ENCODE measurements at places on chromosomes 1 and 21. TPM values are rescaled to one million over a fixed set of nuclear protein-coding genes. Genes with fewer than 3 reads are reported as not detected.

The ZMYND12 gene
- not detected for total RNA-seq

The S100A7A gene
- total RNA-seq: not detected

GRCh38 chr1:115454837-115455511 is 116.9 kb upstream of the NGF start:
- no peak for DNase-seq

DNA sequence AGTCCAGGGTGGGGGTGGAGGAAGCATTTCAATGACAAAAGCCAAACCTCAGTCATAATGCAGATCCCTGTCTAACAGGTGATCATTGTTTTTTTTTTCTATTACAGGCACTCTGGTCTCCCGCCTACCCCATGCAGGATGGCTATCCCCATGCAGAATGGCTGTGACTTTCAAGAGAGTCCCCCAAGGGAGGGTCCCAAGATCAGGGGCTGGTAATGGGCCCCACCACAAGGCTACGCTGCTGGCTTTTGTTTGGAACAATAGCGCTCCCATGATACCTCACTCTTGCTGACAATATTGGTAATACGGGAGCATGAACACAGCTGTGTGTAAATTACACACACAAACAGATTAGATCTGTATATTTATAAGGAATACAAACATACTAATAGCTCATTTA is 119.4 kb downstream of the SLC45A1 start:
- DNase-seq: no peak

DNA sequence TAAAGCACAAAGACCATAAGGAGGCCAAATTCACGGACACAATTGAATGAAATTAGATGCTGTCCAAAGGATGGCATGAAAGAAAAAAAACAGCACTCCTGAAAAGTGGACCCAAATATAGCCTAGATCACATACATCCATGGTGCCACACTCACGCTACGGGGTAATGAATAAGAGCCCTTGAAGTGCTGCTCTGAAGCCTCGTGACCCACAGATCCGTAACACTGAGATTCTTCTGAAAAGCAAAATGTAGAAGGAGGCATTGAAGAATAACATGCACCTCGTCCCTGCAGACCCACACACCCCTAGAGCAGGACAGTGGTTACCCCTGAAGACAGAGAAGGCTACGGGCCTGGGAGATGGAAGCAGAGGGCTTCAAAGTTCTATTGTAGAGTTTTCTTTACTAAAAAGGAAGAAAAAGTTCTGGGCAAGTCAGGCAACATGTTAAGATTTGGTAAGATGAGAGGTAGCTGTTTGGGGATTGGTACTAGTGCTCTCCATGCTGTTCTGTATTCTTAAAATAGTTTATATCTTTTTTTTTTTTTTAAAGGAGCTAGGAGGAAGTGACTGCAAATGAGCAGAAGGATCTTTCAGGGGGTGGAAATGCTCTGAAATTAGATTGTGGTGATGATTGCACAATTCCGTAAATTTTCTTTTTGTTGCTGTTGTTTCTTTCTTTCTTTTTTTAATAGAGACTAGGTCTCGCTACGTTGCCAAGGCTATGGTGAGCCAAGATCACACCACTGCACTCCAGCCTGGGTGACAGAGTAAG is 4.1 kb upstream of the ITGB2 start:
- DNase-seq: no peak

DNA sequence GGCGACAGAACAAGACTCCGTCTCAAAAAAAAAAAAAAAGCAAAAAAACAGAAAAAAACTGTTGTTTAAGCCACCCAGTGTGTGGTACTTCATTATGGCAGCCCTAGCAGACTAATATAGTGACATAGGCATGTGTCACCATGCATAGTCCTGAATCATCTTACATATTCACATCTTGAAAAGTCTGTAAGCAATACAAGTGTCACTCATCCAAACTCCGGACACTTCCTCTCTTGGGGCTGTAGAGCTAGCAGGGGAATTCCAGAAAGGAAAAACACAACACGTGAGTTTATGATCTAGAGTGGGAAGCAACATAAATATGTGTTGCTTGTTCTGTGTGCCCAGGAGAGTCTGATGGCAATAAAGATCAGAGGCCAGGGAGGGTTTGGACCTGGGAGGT is 81.6 kb upstream of the KCNE2 start:
- no peak for DNase-seq
